Right renal pelvis (tissue), 4 donors: ENCODE measurements at places on chromosomes 5 and 9.

DNA sequence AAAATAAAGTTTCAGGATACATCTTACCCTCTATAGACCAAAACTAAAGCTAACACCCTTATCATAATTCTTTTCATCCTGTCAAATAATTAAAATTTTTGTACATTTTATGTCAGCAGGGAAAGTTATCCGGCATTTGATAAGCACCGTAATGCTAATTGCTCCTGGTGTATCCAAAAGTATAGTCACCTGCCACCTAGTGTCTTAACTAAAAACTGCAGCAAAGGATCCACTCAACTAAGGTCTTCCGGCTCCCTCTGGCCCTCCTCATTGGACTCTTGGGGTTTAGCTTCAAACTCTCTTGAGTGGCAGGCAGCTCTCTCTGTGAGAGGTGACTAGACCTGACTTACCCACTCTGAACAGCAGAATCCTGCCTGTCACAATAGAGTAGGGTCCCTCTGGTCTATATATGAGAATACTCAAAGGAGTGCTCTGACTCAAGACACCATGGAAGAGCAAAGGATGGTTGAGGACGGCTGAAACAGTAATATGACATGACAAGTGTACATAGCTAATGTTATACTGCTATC is 60.4 kb upstream of the CAST start:
- DNase-seq, result peak; percentile 49

- DNase-seq, result no peak
These were observed 32.0 kb upstream of the DMRT2 start for GRCh38 chr9:1018121-1018520.

GRCh38 chr9:130537346-130538050 is 41.9 kb upstream of the FUBP3 start:
- DNase-seq, result no peak

GRCh38 chr5:16588434-16589214 is 28.2 kb downstream of the RETREG1 start:
- DNase-seq, result no peak

GRCh38 chr5:41517909-41518308 is 7.5 kb upstream of the PLCXD3 start:
- no peak for DNase-seq

DNA sequence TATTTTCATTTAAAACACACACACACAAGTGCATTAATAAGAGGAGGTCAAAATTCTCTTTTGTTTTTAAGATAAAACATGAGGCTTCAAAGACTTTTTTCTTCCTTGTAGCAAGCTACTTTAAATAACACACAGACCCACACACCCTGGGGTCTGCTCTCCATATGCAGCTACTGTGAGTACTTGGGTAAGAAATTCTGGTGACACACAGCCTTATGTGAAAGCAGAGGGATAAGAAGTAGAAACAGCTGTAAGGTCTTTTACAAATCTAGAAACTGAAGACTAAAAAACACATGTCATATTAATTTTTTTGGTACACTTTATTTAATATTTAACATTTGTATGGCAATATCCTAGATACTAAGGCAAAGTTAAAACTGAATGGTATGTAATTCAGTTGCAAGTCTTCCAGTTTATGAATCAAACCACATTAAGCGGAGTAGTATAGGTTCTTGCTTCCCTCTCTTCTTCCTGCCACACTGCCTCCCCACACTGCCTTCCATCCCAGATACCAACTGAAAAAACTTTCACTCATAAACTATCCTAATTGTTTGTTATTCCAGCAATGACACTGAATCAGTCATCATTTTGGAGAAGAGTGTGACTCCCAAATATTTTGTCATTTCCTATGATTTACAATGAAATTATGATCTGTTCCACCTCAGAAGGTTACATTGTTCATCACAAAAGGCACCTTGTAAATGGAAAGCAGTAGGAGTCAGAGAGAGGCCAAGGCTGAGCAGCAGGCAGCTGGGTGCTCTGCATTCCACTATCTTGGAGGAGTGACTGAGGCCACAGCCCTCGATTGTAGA is 92.0 kb downstream of the PLCXD3 start:
- DNase-seq, result no peak

- DNase-seq, result no peak
These were observed 30.8 kb upstream of the KCNN2 start for GRCh38 chr5:114330916-114331531.

DNA sequence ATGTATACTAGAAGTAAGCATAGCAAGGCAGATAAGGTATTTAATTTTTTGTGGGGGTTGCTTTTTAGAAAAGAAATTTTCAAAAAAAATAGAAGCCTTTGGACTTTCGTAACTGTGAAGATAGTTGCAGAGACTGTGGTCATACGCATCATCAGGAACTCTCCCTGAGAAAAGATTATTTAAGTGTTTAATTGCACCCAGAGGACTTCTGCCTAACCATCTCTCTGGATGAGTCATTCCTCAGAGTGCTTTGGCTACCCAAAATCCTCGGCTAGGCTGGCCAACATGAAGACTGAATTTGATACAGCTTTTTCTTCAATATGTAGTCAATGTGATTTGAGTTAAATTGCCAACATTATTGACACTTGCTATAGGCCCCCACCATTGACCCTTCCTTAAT is 296.4 kb downstream of the TLR4 start:
- DNase-seq, result no peak

DNA sequence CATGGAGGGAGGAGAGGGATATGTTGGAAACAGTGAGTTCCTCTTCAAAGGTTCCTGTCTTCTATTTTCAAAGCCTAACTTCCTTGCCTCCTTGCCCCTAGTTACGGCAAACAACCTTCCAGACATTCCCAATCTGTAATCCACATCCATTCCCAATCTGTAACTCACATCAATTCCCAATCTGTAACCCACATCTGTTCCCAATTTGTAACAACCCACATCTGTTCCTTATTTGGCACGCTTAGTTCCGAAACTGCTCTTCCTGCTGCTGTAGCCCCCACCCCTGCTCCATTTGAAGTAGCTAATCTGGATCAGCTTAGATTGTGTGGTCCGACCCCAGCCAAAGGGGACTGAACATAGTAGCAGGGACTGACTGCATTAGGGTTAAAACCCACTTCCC is 23.9 kb upstream of the IDNK start:
- DNase-seq, result no peak

- DNase-seq, result no peak
These were observed 306.4 kb upstream of the PAPPA start for GRCh38 chr9:115847216-115847615.

DNA sequence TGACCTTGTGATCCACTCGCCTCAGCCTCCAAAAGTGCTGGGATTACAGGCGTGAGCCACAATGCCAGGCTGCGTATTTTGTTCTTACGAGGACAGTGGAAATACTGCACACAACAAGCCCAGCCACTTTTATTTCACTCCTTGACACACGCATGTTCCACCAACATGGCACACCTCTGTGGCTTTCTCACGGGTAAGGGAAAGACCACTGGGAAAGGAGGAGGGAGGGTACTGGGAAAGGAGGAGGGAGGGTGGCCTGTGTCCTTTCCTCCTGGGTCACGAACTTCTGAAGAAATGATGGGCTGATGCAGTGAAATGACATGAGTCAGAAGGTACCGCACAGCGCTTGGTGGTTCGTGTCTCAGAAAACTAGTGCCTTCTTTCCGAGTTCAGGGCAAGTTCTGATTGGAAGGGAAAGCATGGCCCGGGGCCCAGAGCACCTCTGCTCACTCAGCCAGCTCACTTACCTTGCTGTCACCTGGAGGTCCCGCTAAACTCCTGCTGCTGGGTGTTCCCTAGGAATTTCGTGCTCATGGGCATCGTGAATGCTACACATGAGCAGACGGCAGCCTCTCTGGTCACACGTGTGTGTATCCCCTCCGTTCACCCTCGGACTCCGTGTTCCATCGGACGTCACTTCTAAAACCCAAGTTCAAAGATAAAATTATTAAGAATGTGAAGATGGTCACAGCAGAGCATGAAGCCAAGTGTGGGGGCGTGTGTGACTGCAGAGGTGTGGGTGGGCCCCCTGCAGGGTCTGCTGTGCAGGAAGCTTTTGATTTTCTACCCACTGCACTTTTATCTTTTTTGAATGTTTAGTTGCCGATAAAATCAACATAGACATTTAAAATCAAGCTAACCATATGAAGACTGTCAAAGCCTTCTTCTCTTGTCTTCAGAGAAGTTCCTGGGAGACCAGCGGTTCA is 42.9 kb downstream of the LAMC3 start:
- DNase-seq, result no peak

DNA sequence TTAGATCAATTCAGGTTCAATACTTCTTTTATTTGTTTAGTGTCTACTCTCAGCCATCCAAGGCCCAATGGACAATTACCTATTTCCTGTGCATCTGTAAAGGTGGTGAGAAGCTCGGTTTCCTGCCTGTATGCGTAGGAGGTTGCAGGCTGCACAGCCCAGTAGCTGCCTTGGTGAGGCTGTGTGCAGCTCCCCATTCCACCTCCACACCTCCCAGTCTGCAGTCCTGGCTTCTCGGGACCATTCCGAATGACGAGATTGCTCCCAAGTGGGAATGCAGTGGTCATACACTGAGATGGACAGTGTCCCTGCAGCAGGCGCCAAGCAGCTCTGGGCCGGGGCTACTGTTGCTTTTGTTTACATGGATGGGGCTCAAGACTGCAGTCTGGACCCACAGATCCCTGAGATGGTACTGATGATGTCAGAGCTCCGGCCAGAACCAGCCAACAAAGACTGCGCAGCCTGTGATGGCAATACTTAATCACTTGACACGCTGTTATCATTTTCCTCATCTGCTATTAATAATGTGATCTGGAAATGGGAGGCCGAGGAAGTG is 206.1 kb upstream of the IRX1 start:
- no peak for DNase-seq

GRCh38 chr9:123033864-123034601 is 566 bp downstream of the GPR21 start:
- DNase-seq, result no peak
